ENCODE measurements at places on chromosomes 16 and 17.

- peak; percentile 58 for DNase-seq
Measured at GRCh38 chr16:27318392-27319256, 4.8 kb downstream of the IL4R start.

- DNase-seq: no peak
Measured at GRCh38 chr17:51613255-51613654, 352.9 kb downstream of the UTP18 start.

- no peak for DNase-seq
Measured at GRCh38 chr17:48639136-48639535, 13.0 kb upstream of the HOXB9 start.

DNA sequence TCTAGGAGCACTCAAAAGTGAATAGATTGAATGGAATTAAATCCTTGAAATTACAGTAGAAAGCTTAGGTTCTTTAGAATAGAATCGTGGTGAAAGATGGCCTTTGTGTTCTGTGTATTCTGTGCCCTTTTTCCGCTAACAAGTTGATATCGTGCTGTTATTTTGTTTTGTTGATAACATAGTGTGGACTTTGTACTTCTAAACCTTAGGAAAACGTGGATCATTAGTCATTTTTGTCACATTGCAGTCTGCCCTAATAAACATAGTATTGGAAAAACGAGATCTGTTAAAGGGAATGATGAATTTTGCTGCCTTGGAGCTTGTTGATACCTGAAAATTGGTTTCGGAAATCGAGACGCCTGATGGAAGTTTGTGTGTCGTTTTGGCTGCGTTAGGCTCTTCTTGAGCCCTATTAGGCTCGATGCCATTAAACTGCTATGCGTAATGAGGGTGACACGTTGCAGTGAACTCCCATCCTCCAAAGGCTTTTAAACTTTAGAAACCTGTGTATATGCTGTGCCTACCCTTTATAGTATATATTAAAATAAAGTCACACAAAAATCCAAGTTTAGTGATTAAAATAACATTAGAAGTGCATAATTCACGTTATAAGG is 145.7 kb downstream of the PRKCA start:
- no peak for DNase-seq

GRCh38 chr17:68854452-68854851 is 100.7 kb downstream of the ABCA8 start:
- DNase-seq: no peak

- DNase-seq: no peak
Measured at GRCh38 chr16:69937465-69937951, 13.6 kb upstream of the CLEC18A start.
